ENCODE measurements at places on chromosomes 2 and 18. TPM values are rescaled to one million over a fixed set of nuclear protein-coding genes. Genes with fewer than 3 reads are reported as not detected.

- H3K27me3 ChIP-seq, result peaks cover 21% of the 10 kb centered on the region
- H3K4me1 ChIP-seq, result no peaks in the 10 kb centered on the region
- no peak overlapping the region for H3K4me3 ChIP-seq
- H3K36me3 ChIP-seq, result no peaks in the 10 kb centered on the region
- DNase-seq, result no peak
- H3K27ac ChIP-seq, result no peak overlapping the region
Measured at GRCh38 chr2:29611850-29612249, 309.5 kb downstream of the ALK start.

DNA sequence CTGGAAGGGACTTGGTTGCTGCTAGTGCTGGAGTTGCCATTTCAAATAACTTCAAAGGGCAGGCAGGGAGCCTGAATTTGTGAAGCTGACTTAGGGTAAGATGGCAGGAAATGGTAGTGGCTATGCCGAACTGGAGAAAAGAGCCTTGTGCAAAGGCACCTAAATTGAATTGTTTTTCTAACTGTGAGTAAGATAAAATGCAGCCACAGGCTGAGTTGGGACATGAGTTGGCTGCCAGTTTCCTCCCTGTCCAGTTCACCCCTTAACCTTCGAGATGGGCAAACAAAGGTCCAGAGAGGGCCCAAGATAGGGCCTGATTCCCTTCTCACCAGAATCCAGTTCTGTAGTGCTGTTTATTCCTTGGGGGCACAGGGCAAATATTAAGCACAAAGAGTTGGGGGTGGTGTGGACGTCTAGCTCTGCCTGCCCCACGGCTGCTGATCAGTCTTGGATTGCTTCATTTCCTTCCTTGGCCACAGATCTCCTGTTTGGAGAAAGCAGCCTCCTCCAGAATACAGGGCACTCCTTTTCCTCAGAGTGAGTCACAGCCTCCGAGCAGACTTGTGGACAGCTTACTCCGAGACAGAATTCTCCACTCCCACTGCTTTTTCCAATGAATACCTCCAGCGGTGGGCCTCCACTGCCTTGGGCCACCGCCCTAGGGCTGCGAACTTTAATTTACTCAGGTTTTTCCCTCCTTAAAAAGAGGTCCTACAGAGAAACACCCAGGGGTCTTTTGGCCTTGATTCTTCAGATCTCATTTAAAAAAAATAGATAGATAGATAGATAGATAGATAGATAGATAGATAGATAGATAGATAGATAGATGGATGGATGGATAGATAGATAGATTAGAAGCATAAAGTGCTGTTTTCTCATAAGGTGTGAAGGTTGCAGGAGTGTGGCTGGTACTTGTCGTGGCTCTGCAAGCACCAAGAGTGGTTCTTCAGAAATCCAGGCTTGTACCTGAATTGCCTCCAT is 18.4 kb upstream of the SLC20A1 start:
- peaks cover 73% of the 10 kb centered on the region for H3K4me1 ChIP-seq
- peaks cover 2% of the 10 kb centered on the region for H3K27me3 ChIP-seq
- H3K36me3 ChIP-seq, result no peaks in the 10 kb centered on the region
- H3K4me3 ChIP-seq, result peak overlapping the region; percentile 46

- no peaks in the 10 kb centered on the region for H3K27me3 ChIP-seq
- DNase-seq, result no peak
- no peak overlapping the region for H3K4me3 ChIP-seq
- no peak overlapping the region for H3K27ac ChIP-seq
- peaks cover 33% of the 10 kb centered on the region for H3K4me1 ChIP-seq
Measured at GRCh38 chr2:189293164-189293563, 113.6 kb upstream of the COL5A2 start.

- H3K27me3 ChIP-seq, result peaks cover 2% of the 10 kb centered on the region
- no peak overlapping the region for H3K4me3 ChIP-seq
- DNase-seq, result no peak
- no peaks in the 10 kb centered on the region for H3K4me1 ChIP-seq
- H3K27ac ChIP-seq, result no peak overlapping the region
Measured at GRCh38 chr18:22136395-22136794, 33.0 kb upstream of the GATA6 start.

GRCh38 chr2:604854-605524 is 72.2 kb downstream of the TMEM18 start:
- H3K36me3 ChIP-seq, result no peaks in the 10 kb centered on the region
- no peak for DNase-seq
- H3K4me3 ChIP-seq, result no peak overlapping the region
- H3K4me1 ChIP-seq, result no peaks in the 10 kb centered on the region
- H3K27me3 ChIP-seq, result peaks cover 4% of the 10 kb centered on the region
- no peak overlapping the region for H3K27ac ChIP-seq

DNA sequence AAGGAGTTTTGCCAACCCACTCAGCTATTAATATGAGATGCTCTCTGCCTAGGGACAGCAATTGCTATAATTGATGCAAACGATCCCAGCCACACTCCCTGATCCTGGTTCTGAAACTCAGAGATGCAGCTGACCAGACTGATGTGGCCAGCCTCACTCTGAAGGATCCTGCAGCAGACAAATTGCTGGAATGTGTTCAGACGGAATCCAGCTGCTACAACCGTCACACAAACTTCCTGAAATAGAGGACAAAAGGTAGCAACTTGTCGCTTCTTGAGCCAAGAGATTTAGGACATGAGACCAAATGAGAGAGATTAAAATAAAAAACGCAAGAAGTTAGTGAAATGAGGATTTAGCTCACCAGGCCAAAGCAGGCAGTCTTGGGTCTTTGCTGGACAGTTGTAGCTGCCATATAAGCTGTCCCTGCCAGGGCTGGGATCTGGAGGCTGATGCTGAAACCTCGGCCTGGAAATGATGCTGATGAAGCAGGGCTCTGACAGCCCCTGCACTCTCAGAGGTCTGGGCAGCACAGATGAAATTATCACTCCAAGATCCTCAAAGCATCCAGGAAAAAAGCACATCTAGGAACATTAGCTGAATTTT is 8.3 kb upstream of the YWHAQ start:
- peaks cover 31% of the 10 kb centered on the region for H3K4me1 ChIP-seq
- DNase-seq, result no peak
- no peaks in the 10 kb centered on the region for H3K27me3 ChIP-seq
- no peaks in the 10 kb centered on the region for H3K36me3 ChIP-seq
- H3K4me3 ChIP-seq, result no peak overlapping the region
- no peak overlapping the region for H3K27ac ChIP-seq

- H3K27me3 ChIP-seq, result no peaks in the 10 kb centered on the region
- no peaks in the 10 kb centered on the region for H3K36me3 ChIP-seq
- no peak for DNase-seq
- H3K4me3 ChIP-seq, result no peak overlapping the region
- H3K27ac ChIP-seq, result no peak overlapping the region
Measured at GRCh38 chr2:2472044-2472443, 141.0 kb upstream of the MYT1L start.

- DNase-seq, result no peak
- no peaks in the 10 kb centered on the region for H3K36me3 ChIP-seq
- H3K27ac ChIP-seq, result no peak overlapping the region
- no peaks in the 10 kb centered on the region for H3K27me3 ChIP-seq
- no peak overlapping the region for H3K4me3 ChIP-seq
- H3K4me1 ChIP-seq, result peaks cover 8% of the 10 kb centered on the region
Measured at GRCh38 chr18:54822872-54823845, 5.1 kb upstream of the RAB27B start.

DNA sequence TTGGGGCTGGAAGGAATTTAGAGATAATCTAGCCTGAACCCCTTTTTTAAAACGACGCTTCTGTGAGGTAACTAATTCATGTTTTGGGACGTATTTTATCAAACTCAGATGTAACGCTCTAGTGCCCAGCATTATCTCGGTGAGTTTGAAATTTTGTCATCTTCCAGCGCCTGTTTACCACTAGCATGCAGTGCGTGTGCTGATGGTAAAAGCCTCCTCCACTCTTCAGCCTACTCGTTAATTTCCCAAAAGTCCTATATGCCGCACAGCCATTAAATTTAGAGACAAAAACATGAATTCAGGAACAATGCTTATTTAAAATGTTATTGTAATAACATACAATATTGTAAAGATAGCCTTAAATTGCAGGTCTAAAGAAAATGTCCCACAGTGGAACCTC is 2.8 kb downstream of the ZCCHC2 start:
- H3K36me3 ChIP-seq, result peaks cover 12% of the 10 kb centered on the region
- H3K27me3 ChIP-seq, result no peaks in the 10 kb centered on the region
- DNase-seq, result no peak
- peak overlapping the region; percentile 94 for H3K4me3 ChIP-seq
- peaks cover 33% of the 10 kb centered on the region for H3K4me1 ChIP-seq

- DNase-seq, result peak; percentile 2
- no peak overlapping the region for H3K27ac ChIP-seq
- no peaks in the 10 kb centered on the region for H3K27me3 ChIP-seq
Measured at GRCh38 chr2:128601298-128602037, 282.8 kb upstream of the HS6ST1 start.

GRCh38 chr2:195820373-195820772 is 163.3 kb downstream of the SLC39A10 start:
- H3K4me3 ChIP-seq, result no peak overlapping the region
- no peaks in the 10 kb centered on the region for H3K4me1 ChIP-seq
- H3K27ac ChIP-seq, result no peak overlapping the region
- peaks cover 2% of the 10 kb centered on the region for H3K27me3 ChIP-seq
- H3K36me3 ChIP-seq, result no peaks in the 10 kb centered on the region

DNA sequence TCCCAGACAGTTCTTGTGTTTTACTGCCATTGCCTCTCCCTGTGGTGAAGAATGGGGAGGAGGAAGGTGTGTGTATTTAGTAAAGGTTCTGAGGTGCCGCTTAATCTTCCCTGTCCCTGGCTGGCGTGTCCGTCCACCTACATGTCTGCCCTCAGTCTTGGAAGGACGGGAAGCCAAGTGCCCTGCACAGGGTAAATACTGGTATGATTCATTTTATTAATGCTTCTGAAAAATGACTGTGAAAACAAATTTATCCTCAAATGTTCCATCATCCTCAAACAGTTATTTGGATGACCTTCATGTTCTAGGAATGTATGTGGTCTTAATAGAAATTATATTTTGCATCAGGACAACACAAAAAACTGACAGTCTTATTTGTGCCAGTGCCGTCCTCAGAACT is 6.6 kb downstream of the EPAS1 start:
- H3K4me1 ChIP-seq, result peaks cover 43% of the 10 kb centered on the region
- H3K4me3 ChIP-seq, result no peak overlapping the region
- peaks cover 58% of the 10 kb centered on the region for H3K27me3 ChIP-seq
- H3K36me3 ChIP-seq, result peaks cover 5% of the 10 kb centered on the region
- H3K27ac ChIP-seq, result no peak overlapping the region

- no peaks in the 10 kb centered on the region for H3K36me3 ChIP-seq
- H3K27ac ChIP-seq, result no peak overlapping the region
- no peak for DNase-seq
- H3K27me3 ChIP-seq, result no peaks in the 10 kb centered on the region
Measured at GRCh38 chr2:205484215-205484614, 198.1 kb upstream of the NRP2 start.

GRCh38 chr2:159093497-159093896 is 125.1 kb downstream of the TANC1 start:
- H3K4me3 ChIP-seq, result no peak overlapping the region
- no peak overlapping the region for H3K27ac ChIP-seq
- peaks cover 4% of the 10 kb centered on the region for H3K27me3 ChIP-seq
- H3K4me1 ChIP-seq, result peaks cover 25% of the 10 kb centered on the region

DNA sequence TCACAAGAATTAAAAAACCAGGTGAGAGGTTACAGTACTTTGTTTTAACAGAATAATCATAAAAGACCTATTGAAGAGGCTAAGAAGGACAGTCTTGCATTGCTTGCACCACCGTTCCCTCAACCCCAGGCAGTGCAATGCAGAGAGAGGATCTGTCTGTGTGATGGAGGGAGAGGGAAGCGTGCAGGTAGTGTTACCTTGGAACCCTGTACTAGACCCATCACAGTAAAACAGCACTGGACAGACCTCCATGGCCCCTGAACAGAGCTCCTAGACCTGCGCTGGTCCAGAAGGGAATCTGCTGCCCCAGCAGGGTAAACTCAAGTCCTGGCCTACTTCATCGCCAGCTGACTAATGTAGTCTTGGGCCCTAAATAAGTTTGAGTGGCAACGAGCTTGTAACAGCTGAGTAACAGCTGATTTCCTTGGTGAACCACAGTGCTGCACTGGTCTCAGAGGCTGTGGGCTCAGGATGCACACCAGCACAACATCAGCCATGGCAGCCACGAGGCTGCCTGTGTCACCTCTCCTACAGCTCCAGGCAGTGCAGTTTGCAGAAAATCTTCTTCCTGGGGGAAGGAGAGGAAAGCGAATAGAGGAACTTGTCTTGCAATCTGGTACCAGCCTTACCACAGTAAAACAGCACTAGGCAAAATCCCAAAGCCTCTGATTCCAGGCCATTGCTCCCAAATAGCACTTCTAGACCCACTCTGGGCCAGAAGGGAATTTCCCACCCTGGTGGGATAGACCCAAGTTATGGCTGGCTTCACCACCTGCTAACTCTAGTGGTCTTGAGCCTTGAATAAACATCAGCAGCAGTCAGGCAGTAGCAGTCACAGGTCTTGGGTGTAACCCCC is 417.2 kb downstream of the CDH7 start:
- no peaks in the 10 kb centered on the region for H3K36me3 ChIP-seq
- no peak overlapping the region for H3K4me3 ChIP-seq
- H3K4me1 ChIP-seq, result no peaks in the 10 kb centered on the region
- H3K27me3 ChIP-seq, result no peaks in the 10 kb centered on the region

DNA sequence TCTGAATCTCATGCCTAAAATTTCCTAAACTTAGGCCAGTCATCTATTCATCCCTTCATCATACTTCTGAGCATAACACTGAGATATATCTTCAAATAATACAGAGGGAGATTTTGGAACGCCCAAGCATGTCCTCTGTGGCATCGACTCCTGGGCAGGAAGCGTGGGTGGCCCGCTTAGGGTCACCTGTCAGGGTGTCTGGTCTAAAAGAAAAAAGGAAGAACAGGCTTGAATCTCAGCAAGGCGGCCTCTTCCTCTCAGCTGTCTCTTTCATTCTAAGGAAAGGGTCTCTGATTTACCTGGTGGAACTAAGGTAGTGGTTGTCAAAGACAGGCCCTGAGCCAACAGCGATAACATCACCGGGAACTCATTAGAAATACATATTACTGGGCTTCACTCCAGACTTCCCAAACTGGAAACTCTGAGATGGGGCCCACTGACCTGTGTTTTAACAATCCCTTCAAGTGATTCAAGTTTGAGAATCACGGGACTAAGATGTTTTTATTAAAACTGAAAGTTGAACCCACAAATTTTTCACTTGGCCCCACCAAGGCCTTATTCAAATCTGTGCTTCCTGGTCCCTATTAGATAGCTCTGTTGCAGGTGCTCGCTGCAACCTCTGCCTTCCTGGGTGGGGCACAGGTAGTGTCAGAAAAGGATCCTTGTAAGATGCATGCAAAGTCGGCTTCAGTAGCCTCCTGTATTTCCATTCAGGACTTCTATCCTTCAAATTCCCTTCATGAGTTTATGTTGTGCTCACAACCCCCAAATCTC is 162.3 kb upstream of the CCDC68 start:
- no peaks in the 10 kb centered on the region for H3K4me1 ChIP-seq
- H3K36me3 ChIP-seq, result no peaks in the 10 kb centered on the region
- H3K4me3 ChIP-seq, result no peak overlapping the region
- no peak overlapping the region for H3K27ac ChIP-seq
- H3K27me3 ChIP-seq, result no peaks in the 10 kb centered on the region
- no peak for DNase-seq

NLRC4 gene
- 0.27 TPM for total RNA-seq

CNGA3 gene
- not detected for total RNA-seq

MAP3K19 gene
- not detected for total RNA-seq

ABCG8 gene
- not detected for total RNA-seq

CXCR1 gene
- not detected for total RNA-seq

TSGA10 gene
- total RNA-seq, result 7.0 TPM
